ENCODE measurements at places on chromosomes 3 and 15. TPM values are rescaled to one million over a fixed set of nuclear protein-coding genes. Genes with fewer than 3 reads are reported as not detected.

The CNTN6 gene
- under 0.01 TPM for total RNA-seq

The FGD5 gene
- 18.7 TPM for total RNA-seq

The ROBO1 gene
- total RNA-seq, result 23.6 TPM

The ALDH1L1 gene
- 29.0 TPM for total RNA-seq

The RPP14 gene
- 11.0 TPM for total RNA-seq

The NT5DC2 gene
- 35.7 TPM for total RNA-seq

The C15orf39 gene
- 17.4 TPM for total RNA-seq

The TM4SF1 gene
- 559 TPM for total RNA-seq

The TMEM87A gene
- 145 TPM for total RNA-seq

The ZBED2 gene
- not detected for total RNA-seq

The SNRPN gene
- total RNA-seq, result 127 TPM

The VILL gene
- 17.4 TPM for total RNA-seq

The SLC15A2 gene
- 4.1 TPM for total RNA-seq

The GUCA1C gene
- not detected for total RNA-seq

The ITIH1 gene
- total RNA-seq, result 0.33 TPM

The ALPK3 gene
- total RNA-seq, result 3.4 TPM

The NR2E3 gene
- 1.6 TPM for total RNA-seq

The GRAMD1C gene
- total RNA-seq, result 18.4 TPM

The NCEH1 gene
- total RNA-seq, result 23.9 TPM

The THUMPD3 gene
- total RNA-seq, result 22.2 TPM

The CALML4 gene
- 5.3 TPM for total RNA-seq

The RAB6B gene
- total RNA-seq, result 3.9 TPM

The HHLA2 gene
- total RNA-seq, result not detected

The NOX5 gene
- total RNA-seq, result 1.0 TPM

The PLSCR1 gene
- total RNA-seq, result 149 TPM

The ADGRG7 gene
- total RNA-seq, result not detected

The ZNF445 gene
- total RNA-seq, result 8.9 TPM

The CMTM7 gene
- total RNA-seq, result 111 TPM

The PAK6 gene
- 11.0 TPM for total RNA-seq

The PARP9 gene
- total RNA-seq, result 39.7 TPM

The KBTBD13 gene
- total RNA-seq, result 0.33 TPM

The POC1A gene
- 2.6 TPM for total RNA-seq

The ROPN1 gene
- total RNA-seq, result 2.3 TPM

Data from breast epithelium (tissue), 4 donors.